Fibroblast of mammary gland (primary cell): ENCODE measurements at places on chromosomes 16 and 17.

DNA sequence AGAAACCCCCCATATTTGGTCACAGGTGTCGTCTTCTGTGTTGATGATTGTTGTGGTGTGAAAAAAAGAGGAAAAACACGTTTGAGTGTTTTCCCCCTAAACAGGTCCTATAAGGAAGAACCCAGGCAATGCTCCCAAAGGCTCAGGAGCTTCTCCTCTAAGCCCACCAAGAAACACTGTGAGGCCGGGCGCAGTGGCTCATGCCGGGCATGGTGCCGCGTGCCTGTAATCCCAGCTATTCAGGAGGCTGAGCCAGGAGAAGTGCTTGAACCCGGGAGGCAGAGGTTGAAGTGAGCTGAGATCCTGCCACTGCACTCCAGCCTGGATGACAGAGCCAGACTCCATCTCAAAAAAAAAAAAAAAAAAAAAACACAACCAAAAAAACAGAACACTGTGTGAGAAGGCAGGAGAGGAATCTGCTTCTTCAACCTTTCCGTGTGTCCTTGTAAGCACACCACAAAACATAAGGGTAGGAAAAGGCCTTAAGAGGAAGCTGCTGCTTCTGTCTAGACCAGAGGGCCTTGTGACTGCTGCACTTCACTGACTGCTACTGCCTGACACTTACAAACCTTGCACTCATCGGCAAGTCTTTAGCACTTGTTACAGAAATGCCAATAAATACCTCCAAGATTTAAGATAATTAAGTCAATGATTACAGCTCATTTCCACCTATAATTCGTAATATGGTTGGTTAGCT, 9.3 kb downstream of the JPT1 start:
- DNase-seq = no peak

- DNase-seq = no peak
Observed at GRCh38 chr16:87411375-87412271, 19.5 kb downstream of the MAP1LC3B start.

- no peak for DNase-seq
Observed at GRCh38 chr17:78014646-78015045, 56.1 kb downstream of the TNRC6C start.

GRCh38 chr17:66287911-66288310, 14.5 kb upstream of the PRKCA start:
- DNase-seq = no peak

DNA sequence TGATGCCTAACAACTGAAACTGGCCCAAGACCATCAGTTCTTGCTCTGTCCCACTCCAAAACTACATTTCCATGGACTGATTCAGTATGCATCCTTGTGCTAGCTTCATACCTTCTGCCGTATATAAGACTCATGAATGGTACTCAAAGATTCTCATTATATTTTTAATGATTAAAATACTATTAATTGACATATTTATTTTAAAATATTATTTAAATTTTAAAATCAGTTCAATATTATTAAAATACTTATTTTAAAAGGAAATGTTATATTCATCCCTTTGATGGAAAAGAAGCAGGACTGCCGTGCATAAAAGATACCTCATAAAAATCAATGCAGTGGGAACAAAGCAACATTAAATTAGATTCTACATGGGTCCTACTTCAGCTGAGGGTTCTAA, 153.4 kb downstream of the AXIN2 start:
- no peak for DNase-seq

- DNase-seq = no peak
Observed at GRCh38 chr17:44389723-44390202, 314 bp upstream of the ITGA2B start.

DNA sequence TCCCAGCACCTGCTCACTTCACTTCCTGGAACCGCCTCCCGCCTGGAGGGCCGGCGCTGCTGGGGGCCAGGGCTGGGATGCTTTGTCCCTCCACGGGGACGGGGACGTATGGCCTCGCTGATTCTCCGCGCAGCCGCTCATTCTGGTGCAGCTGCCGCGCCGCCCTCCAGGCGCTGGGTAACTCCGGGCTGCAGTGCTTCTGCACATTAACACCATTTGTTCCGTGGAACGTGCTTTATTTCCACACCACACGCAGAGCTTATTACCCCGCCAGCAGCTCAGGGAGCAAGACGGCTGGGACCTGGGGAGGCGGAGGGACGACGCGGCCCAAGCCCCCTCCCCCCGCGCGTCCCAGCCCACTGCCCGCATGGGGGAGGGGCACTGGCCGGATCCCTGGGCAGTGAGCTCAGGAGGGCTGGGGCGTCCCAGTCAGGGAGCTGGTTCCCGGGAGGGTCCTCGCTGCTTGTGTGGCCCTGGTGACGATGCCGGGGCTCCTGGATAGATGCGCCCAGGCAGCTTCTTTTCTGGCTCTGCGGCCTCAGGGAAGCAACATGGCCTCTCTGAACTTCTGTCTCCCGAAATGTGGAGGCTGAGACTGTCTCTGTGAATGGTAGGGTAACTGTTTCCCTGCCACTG, 45.4 kb upstream of the ACSF3 start:
- no peak for DNase-seq

DNA sequence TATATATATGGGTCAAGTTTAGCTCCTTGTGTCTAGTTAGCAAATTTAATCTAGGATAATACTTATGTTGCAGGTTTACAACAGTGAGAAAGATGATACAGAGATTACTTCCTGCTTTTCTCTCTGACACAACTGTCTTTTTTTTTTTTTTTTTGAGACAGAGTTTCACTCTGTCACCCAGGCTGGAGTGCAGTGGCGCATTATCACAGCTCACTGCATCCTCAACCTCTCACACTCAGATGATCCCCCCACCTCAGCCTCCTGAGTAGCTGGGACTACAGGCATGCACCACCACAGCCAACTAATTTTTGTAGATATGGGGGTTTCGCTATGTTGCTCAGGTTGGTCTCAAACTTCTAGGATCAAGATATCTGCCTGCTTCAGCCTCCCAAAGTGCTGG, 706.9 kb upstream of the SOX9 start:
- no peak for DNase-seq
